ENCODE measurements at places on chromosomes 11 and 22.

DNA sequence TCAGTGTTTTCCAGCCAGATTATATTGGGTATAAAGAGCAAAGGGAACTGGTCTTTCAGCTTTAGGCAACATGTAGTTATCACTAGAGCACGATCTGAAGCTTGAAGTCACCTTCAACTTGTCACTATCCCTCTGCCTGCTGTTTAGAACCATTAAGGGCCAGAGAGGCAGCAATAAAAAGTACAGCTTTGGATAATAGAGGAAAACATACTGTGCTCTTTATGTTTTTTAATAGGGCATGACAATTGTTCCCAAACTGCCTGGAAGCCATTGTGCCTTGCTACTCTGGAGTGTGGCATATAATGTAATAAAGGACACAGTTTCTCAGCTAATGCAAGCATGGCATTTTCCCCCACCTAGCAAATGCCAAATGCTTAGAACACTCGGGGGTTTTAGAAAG lies 1912.0 kb upstream of the RAG2 start:
- no peak for DNase-seq

DNA sequence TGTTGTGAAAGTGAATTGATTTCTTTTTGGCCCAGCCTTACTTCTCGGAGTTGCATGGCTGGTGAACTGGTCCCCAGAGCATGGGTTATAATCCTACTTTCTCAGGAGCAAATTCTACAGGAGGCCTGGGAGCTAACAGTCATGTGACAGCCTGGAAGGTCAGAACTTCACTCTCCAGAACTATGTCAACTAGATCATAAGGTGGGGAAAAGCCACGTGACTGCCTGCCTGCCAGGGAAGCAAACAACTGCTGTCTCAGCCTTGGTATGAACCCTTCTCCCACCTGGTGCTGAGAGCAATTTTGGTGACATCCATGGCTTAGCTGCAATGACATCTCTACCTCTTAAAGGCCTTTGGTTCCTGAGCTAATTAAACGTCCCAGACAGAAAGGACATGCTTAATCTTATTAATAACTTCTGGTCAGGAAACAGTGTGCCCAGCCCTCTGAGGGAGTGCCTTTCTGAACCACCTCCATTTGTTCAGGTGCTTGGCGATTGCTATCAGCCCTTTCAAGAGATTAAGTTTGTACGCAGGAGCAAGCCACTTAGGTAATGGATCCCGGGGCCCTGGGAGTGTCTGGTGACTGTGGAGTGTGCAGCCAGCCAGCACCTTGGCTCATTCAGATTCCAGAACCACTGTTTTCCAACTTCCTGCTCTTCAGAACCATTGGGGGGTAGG lies 1.4 kb upstream of the CREB3L1 start:
- no peak for DNase-seq

DNA sequence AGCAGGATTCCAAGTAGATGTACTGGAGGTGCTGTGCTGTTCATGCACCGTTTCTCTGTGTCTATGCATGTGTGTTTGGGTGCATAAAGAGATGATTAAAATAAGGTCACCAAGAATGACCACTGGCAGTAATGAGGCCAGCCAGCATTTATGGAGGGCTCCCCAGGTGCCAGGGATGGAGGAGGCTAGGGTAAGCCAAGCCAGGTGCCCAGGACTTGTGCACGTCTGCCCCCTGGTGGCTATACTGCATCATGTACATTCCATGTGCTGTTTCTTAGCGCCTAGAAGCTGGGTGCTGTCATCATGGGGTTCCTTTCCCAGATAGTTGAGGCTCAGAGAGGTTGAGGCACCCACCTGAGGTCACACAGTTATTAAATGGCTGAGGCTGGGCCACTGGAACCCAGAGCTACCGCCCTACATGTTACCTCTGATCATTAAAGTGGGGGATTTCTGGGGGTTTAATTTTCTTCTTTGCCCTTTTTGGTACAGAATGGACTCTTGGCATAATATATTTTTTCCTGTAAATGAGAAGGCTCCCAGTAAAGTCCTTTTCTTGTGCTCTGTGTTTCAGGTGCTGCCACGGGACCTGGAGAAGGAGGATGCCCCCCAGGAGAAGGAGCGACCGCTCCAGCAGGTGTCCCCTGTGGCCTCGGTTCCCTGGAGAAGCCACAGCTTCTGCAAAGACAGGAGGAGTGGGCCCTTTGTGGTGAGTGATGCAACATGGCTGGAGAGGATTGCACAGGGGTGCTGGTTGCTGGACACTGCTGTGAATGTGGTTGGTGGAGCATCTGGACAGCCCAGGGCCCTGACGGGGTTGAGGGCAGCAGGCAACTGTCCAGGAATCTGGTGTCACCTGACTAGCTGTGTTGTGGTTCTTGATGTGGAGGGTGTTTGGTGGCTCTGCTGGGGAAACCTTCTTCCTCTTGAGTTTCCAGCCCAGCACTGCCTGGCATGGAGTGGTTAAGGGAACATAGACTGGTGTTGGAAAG lies 96.4 kb downstream of the KIAA1671 start:
- peak; percentile 23 for DNase-seq

DNA sequence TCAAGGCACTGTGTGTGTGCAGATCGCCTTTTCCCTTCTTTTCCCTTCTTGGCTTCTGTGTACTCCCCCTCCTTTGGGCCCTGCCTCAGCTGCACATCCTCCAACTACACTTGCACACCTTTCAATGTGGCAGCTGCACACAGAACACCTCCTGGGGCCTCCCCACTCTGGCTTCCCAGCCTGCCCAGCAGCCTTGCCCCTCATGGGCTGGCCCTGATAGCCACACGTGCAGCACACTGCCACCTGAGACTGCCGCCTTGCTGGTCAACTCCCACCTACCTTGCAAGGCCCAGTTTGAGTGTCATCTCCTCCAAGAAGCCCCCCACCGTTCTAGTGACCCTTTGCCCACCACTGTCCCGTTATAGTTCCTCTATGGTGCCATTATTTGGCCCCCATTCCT lies 77.3 kb upstream of the ARFGAP3 start:
- DNase-seq = no peak

- no peak for DNase-seq
These were observed 10.5 kb upstream of the USP28 start for GRCh38 chr11:113885897-113886296.

DNA sequence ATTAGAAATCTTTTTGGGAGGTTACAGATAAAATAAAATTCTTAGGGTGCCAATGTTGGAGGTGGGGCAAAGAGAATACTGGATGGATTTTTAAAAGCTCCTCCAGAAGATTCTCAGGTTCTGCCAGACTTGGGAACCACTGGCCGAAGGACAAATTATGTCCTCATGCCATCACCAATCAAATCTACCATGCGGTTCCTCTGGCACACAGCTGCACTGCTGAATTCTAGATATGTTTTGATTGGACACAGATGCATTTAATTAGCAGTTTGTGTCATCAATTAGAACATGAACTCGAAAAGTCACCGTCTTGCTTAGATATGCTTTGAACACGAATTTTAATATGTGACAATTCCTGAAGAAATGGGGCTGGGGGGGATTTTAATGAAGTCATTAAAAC lies 1269.2 kb downstream of the LRRC4C start:
- DNase-seq = no peak

- DNase-seq = no peak
These were observed 5.5 kb upstream of the PACS1 start for GRCh38 chr11:66064571-66064970.

GRCh38 chr11:33543823-33544222 lies 156.8 kb downstream of the C11orf91 start:
- DNase-seq = no peak

DNA sequence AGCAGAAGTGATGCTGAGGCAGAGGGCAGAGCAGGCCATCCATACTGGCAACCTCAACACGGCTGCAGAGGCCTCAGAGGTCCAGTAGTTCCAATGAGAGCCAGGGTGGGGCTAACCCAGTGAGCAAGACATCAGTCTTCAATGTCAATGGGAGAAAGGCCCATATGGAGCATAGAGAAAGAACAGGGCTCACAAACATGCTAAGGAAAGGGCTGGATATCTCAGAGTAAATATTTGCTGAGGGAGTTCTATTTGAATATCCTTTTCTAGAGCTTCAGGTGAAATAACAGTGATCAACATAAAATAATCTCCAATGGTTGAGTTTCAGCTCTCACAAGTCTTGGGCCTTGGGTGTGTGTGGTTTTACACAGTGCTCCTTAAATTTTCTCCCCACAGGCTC lies 50.8 kb upstream of the CCDC90B start:
- no peak for DNase-seq

GRCh38 chr22:36279219-36279666 lies 26.3 kb downstream of the APOL1 start:
- peak; percentile 88 for DNase-seq

- no peak for DNase-seq
These were observed 107.8 kb upstream of the NAV2 start for GRCh38 chr11:19604679-19605375.

Data from GF-D8 (cell line).